ENCODE measurements at places on chromosomes 3 and 15. TPM values are rescaled to one million over a fixed set of nuclear protein-coding genes. Genes with fewer than 3 reads are reported as not detected.

- H3K27me3 ChIP-seq: peaks cover 46% of the 10 kb centered on the region
- peak; percentile 31 for DNase-seq
- no peaks in the 10 kb centered on the region for H3K36me3 ChIP-seq
- H3K4me3 ChIP-seq: no peak overlapping the region
- no peak overlapping the region for H3K27ac ChIP-seq
Measured at GRCh38 chr15:77836906-77837648, 204.4 kb upstream of the LINGO1 start.

DNA sequence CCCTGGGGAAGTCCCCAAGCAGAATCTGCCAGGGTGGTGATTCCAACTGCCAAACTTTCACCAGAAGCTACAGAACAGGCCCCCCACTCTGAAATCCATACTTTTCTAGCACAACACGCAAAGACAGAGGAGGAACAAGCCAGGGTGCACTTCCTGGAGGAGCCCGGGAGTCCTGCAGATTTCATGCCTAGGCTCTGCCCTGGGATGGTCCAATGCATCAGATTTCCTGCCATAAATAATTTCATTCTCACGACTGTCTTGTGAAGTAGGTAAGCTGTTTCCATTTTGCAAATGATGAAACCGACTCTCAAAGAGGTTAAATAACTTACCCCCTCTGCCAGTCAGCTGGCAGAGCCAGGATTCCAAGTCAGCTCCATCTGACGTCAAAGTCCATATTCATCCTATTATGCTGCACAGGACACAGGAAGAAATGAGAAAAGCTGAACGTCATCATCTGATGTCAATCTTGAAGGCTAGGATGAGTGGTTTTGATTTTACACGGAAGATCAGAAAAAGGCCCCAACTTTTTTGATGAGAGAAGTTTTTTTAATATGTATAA, 134.8 kb upstream of the IGF1R start:
- H3K27me3 ChIP-seq: no peaks in the 10 kb centered on the region
- H3K4me3 ChIP-seq: no peak overlapping the region
- no peak for DNase-seq
- H3K36me3 ChIP-seq: no peaks in the 10 kb centered on the region

DNA sequence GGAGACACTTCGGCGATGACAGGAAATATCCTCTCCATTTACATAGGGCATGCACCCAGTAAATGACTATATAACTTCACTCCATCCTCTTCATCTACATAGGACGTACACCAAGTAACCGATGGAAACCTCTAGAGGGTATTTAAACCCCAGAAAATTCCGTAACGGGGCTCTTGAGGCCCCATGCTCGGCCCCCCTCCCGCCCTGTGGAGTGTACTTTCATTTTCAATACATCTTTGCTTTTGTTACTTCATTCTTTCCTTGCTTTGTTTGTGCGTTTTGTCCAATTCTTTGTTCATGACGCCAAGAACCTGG, 7.5 kb upstream of the FAM107A start:
- H3K36me3 ChIP-seq: no peaks in the 10 kb centered on the region
- no peaks in the 10 kb centered on the region for H3K4me1 ChIP-seq
- DNase-seq: no peak
- H3K27me3 ChIP-seq: peaks cover 33% of the 10 kb centered on the region

GRCh38 chr3:137165117-137165806, 207.5 kb downstream of the IL20RB start:
- H3K4me1 ChIP-seq: no peaks in the 10 kb centered on the region
- H3K36me3 ChIP-seq: no peaks in the 10 kb centered on the region
- no peak overlapping the region for H3K27ac ChIP-seq
- H3K4me3 ChIP-seq: no peak overlapping the region
- DNase-seq: peak; percentile 69
- no peaks in the 10 kb centered on the region for H3K27me3 ChIP-seq

DNA sequence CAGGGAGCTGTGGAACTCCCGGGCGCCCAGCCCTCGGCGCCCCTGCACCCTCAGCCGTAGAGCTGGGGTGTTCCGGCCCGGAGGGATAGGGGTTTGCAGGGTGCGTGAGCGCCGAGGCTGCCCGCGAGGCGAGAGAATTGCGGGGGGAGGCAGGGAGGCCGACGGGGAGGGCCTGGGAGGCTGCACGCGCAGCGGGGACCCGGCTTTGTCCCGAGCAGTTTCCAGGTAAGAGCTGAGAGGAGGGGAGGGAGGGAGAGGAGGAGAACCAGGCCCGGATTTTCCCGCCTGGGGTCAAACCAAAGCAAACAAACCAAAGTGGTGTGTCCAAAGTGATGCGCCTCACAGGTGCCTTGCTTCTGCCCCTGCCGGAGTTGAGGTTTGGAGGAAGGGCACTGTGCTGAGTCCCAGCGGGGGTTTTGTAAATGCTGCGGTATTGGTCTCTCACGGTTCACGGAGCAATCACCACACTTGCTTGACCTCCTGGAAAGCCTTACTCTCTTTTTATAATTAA, 146.4 kb downstream of the TJP1 start:
- peak overlapping the region; percentile 74 for H3K4me3 ChIP-seq
- no peak for DNase-seq
- no peaks in the 10 kb centered on the region for H3K36me3 ChIP-seq
- H3K4me1 ChIP-seq: peaks cover 24% of the 10 kb centered on the region

- H3K4me3 ChIP-seq: no peak overlapping the region
- peaks cover 44% of the 10 kb centered on the region for H3K4me1 ChIP-seq
- peak overlapping the region; percentile 88 for H3K27ac ChIP-seq
- no peaks in the 10 kb centered on the region for H3K27me3 ChIP-seq
Measured at GRCh38 chr15:81312790-81313543, 11.0 kb downstream of the STARD5 start.

GRCh38 chr15:50148362-50148963, 29.4 kb upstream of the ATP8B4 start:
- DNase-seq: no peak
- no peaks in the 10 kb centered on the region for H3K36me3 ChIP-seq
- no peak overlapping the region for H3K27ac ChIP-seq

Gene KIF23
- total RNA-seq: 8.3 TPM

Gene MST1R
- total RNA-seq: 0.72 TPM

Gene ZDHHC19
- total RNA-seq: not detected

Gene C3orf22
- total RNA-seq: not detected

Gene GHRL
- total RNA-seq: not detected

Gene GPR27
- total RNA-seq: not detected

Gene CCR9
- not detected for total RNA-seq

Gene ANKRD63
- not detected for total RNA-seq
